Iris pigment epithelial cell (primary cell): ENCODE measurements at places on chromosomes 12 and 14.

DNA sequence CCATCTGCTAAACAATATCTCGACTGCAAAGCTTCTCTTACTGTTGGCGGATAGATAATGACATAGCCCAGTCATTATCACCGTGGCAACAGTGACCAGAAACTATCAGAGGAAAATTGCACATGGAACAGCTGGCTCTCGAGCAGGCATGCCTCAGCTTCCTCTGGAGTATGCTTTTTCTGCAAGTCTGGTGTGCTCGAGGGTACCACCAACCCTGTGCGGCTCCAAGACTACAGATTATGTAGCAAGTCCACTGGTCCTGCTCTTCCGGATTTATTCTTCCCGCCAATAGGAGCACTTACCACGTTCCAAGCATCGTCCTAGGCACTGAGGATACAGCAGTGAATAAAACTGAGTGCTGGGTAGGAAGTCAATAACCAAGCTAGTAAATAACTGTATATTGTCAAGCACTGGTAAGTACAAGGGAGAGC lies 1.4 kb upstream of the GLRX5 start:
- DNase-seq, result peak; percentile 58

- DNase-seq, result peak; percentile 65
Measured at GRCh38 chr12:78121969-78122610, 291.4 kb downstream of the NAV3 start.

DNA sequence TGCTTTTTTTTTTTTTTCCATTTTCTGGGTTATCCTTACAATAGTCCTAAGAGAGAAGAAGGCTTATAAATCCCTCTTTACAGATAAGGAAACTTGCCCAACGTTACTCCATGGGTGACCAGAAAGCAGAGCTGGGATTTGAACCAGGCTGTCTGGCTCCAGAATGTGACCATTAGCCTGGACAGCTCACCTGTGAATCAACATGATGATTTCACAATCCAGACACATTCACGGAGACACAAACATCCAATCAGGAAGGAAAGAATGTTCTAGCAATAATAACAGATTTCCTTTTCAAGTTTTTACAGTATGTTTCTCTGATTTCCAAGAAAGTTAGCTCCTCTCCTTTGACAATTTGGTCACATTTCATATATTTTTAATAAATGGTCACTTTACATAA lies 118.3 kb downstream of the GALC start:
- no peak for DNase-seq

- no peak for DNase-seq
Measured at GRCh38 chr12:113002676-113003075, 24.4 kb downstream of the OAS2 start.

DNA sequence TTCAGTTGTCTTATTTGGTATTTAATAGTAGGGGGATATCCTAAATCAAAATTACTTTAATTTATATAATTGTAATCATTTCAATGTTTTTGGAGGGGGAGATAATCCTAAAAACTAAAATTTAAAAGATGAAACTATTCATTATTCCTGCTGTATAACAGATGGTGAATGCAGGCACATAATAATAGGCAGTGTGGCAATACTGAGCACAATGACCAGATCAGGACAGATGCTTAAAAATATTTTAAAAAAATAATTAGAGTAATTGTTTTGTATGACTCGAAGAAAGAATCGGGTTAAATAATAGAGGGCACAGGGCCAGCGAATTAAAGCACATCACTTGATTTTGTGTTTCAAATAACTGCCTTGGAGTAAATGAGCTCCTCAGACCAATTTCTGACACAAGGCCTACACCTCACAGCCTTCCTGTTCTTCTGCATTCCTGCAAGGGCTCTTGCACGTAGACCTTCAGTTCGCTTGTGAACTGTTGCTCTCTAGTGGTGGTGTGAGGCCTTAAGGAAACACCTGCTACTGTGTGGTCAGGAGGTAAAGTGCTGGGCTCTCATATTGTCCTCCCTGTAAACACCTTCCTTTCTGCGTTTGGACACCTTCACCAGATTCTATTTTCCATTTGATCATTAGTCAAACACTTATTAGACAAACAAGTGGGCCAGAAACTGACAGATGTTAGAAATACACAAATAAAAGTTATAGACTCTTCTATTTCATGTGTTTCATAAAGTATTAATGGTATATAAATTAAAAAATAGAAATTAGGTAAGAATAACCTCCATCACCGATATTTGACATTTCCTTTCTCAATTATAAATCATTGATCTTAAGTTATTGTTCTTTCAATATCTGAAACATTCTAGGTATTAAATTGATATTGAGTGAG lies 29.3 kb upstream of the KLRF1 start:
- DNase-seq, result peak; percentile 75

DNA sequence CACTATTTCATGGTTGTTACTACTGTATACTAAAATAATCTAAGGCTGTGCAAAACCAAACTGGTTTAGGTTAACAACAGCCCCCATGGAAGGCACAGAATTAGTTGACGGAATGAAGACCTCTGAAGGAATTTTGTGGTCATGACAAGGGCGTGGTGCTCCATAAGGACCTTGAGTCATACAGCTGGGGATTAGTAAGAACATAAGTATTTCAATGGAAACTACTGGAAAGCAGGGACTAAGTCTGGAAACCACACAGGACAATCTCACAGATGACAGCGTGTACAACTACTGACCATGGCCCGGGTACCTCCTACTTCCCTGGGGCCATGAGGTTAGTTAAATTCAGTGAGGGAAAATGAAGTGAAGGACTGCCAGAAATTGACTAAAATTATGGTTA lies 98.5 kb upstream of the PLEKHA5 start:
- DNase-seq, result peak; percentile 59

DNA sequence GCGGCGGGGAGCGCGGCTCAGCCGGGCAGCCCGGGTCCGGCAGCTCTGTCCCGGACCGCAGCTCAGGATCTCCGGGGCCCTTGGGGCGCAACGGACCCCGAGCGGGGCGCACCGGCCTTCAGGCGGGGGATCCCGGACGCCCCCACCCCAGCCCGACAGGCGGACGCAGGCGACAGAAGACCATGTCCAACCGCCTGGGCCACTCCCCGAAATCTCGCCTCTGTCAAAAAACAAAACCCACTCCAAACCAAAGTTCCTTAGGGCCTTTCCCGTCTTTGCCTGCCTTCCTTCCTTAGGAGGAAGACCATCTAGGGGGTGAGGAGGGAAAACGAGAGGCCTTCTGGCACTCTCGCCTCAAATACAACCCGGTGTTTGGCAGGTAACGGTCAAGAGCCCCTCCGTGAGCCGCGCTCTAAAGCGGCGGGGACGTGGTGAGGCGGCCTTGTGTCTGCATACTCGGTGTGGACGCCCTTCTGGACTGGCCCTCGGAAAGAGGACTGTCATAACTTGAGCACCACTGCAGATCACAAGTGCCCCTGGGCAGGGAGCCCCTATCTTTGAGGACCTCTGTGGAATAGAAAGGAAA lies 604 bp downstream of the HCFC2 start:
- DNase-seq, result no peak

DNA sequence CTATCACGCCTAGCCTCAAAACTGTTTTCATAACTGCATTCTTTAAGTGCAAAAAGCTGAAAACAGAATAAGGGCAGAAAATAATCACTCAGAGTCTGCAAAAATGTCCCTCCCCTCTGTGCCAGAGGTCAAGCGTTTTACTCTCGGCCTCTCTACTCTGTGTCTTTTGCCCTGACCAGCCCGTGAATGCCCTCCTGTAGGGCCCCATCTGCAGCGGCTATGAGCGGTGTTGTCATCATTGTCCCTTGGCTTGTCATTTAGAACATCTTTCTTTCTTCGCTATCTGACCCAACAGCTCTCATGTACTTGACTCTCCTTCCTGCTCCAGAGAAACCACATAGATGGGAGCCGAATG lies 21.7 kb downstream of the ELK3 start:
- no peak for DNase-seq

DNA sequence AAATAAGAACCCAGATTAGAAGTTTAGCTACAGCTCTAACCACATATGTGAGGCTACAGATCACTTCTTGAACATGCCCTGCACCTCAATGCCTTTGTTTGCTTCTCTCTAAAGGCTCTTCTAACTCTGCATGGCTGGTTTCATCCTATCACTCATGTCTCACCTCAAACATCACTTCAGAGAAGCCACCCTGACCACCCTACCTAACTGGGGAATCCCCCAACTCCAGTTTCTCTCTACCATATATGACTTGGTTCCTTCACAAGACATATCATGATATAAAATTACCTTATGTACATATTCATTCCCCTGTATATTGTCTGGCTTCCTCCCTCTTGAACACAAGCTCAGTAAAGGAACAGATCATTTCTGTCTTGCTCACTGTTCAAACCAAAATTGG lies 250.2 kb upstream of the GRIP1 start:
- DNase-seq, result no peak

DNA sequence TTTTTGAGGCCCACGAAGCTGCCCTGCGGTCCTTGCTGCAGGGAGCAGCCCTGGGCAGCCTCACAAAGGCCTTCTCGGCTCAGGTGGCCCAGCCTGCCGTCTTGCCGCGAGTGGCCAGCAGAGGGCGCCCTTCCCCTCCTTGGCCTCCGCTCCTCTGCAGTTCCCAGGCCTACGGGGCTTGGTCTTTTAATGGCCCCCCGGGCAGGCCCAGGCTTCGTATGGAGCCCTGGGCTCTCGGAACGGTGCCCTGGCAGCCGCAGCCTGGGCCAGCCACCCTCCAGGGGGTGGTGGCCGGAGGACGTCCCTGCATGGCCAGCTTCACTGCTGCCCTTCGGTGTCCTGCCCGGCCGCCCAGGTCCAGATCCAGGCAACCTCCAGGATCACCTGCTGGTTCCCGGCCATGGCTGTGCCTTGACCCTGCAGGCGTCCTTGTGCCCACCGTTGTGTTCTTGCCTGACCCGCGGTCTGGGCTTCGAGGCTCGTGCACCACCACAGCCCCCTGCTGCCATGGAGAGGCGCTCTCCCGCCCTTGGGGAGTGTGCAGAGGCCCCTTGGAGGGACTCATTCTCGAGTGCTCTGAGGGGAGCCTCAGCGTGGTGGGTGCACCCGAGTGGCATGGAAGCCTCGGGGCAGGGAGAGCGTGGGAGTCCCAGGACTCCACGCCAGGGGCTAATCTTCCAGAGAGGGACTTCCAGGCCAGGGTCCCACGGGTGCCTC lies 9.4 kb downstream of the ASPG start:
- DNase-seq, result peak; percentile 31

- DNase-seq, result no peak
Measured at GRCh38 chr12:111766608-111767361, at the start of gene ALDH2. ALDH2 (plus strand) TSS chr12:111766933; CDS start chr12:111766983, 50 bp downstream.

DNA sequence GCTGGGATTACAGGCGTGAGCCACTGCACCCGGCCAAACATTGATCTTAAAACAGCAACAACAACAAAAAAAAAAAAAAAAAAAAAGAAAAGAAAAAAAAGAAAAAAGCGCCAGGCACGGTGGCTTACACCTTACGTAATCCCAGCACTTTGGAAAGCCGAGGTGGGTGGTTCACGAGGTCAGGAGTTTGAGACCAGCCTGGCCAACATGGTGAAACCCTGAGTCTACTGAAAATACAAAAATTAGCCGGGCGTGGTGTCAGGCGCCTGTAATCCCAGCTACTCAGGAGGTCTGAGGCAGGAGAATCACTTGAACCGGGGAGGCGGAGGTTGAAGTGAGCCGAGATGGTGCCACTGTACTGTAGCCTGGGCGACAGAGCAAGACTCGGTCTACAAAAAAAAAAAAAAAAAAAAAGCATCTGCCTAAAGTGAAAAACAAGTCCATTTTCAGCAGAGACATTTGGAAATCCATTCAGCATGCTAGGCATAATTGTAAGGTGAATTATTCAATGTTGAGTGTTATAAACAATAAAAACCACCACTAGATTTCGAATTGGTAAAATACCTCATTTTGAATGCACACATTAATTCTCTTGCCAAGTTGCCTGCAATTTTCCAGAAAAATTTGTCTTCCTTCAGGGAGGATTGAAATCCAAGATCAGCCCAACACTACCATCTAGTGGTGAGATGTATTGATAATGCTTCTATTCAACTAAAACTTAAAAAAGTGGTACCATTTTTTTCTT lies 8.0 kb upstream of the CERS5 start:
- peak; percentile 67 for DNase-seq

GRCh38 chr14:49975276-49975675 lies 82.4 kb downstream of the ARF6 start:
- DNase-seq, result peak; percentile 96

DNA sequence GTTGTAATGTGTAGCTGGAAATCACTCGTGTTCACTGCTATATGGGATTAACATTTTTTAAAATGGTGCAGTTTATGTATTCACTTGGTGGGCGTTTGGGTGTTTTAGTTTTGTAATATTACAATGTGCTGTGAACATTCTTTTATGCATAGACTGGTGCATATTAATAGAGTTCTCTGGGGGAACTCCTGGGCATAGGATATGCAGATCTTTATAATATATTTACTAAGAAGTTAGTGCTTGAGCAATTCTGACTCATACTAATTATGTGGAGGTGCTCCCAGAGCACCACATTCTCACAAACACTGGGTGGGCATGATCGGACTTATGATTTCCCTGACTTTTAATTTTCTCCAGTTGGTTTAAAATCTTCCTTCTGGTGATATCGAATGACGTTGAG lies 342.3 kb downstream of the PDZRN4 start:
- DNase-seq, result no peak

GRCh38 chr12:75308279-75308678 lies 21.8 kb downstream of the CAPS2 start:
- DNase-seq, result no peak

DNA sequence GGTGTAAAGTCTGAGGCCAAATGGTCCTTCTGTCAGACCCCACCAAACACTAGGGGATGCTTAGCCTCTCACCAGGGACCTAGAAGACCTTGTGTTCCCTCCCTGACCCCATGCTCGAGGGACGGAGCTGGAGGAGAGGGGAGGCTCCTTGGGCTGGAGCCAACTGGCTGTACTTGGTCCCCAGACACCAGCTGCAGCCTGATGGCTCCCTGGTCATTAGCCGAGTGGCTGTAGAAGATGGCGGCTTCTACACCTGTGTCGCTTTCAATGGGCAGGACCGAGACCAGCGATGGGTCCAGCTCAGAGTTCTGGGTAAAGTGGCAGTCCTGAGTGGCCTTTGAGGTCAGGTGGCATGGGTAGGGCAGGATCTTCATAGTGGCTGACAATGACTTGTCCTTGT lies 29.0 kb downstream of the PAPLN start:
- no peak for DNase-seq

- peak; percentile 47 for DNase-seq
Measured at GRCh38 chr12:23049180-23049579, 424.2 kb downstream of the ETNK1 start.

- no peak for DNase-seq
Measured at GRCh38 chr12:115163710-115164109, 479.7 kb upstream of the TBX3 start.

GRCh38 chr14:25537846-25538455 lies 488.0 kb upstream of the STXBP6 start:
- DNase-seq, result peak; percentile 3
